Stimulated activated CD8-positive, alpha-beta memory T cell treated with anti-CD3 and anti-CD28 coated beads, Interleukin-15, amount 100 ng/mL, for 4 hours (primary cell): ENCODE measurements at places on chromosomes 5 and 9.

- no peak for DNase-seq
Measured at GRCh38 chr9:5015934-5016333, 30.9 kb downstream of the JAK2 start.

GRCh38 chr5:146758938-146759337, 119.6 kb downstream of the PPP2R2B start:
- no peak for DNase-seq

DNA sequence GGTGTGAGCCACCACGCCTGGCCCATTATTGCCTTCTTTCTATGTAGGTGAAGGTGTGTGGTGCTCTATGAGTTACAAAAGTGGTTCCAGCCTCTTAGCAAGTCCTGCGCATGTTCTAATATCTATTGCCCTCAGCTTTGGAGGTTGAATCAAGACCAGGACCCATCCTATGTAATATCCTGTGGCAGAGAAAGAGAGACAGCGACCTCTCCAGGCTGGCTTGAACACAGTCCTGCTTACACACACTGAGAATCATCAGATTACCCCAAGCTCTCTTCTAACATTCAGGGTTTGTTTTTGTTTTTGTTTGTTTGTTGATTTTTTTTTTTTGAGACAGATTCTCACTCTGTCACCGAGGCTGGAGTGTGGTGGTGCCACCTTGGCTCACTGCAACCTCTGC, 94.7 kb upstream of the OSMR start:
- DNase-seq = no peak

DNA sequence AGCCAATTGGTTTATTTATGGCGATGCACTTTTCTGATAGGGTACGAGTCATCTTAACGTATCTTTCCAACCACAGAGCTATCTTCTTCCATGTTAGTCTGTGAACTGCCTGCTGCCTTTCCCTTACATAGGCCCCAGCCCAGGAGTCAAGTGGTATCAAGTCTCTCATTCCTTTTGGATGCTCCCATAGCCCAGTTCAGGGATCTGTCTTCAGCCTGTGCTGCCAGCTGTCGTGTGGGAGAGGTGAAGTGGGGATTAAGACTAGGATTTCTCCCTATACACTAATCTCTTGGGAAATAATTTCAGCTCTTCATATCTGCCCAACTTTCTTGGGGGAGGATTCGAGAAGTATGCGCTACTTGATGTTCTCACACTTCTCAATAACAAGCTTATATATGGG, 475.7 kb downstream of the EBF1 start:
- DNase-seq = no peak

DNA sequence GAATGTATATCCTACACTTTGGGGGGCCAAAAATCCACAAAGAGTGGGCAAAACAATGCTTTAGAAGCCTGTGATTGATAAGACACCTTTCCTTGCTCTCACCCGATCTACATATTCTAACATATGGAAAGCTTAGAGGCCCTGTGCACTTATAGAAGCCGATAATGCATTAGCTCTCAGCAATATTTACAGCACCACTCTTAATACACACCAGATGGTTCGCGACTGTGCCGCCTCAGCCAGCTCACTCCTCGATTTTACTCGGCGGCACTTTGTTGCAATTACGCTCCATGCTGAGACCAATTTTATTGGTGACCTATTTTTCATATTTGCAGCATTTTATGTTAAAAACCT, 18.8 kb downstream of the NR2F1 start:
- DNase-seq = no peak

GRCh38 chr9:125524583-125525355, 182.2 kb downstream of the MAPKAP1 start:
- DNase-seq = no peak

GRCh38 chr5:178477802-178478201, 112.4 kb downstream of the COL23A1 start:
- no peak for DNase-seq

GRCh38 chr9:132241840-132242620, 80.2 kb downstream of the NTNG2 start:
- DNase-seq = no peak

GRCh38 chr5:124735169-124735858, 11.1 kb downstream of the ZNF608 start:
- no peak for DNase-seq

- DNase-seq = no peak
Measured at GRCh38 chr5:132268769-132269551, 11.5 kb downstream of the PDLIM4 start.

DNA sequence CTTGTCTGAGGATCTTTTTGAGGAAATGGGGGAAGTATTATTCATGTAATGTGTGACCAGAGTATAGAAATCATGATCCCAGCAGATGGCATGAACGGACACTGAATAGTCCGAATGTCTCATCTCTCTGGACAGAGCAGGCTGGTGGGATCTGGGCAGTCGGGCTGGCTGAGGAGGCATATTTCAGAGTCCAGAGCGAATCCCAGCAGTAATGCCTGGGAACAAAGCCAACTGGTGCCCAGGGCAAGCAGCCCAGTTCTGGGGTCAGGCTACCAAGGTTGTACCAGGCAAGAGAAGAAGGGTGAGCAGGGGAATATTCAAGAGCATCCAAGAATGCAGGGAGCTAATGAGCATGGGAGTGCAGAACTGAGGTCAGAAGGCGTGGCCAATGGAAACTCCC, 306.4 kb downstream of the ZSWIM6 start:
- DNase-seq = no peak

DNA sequence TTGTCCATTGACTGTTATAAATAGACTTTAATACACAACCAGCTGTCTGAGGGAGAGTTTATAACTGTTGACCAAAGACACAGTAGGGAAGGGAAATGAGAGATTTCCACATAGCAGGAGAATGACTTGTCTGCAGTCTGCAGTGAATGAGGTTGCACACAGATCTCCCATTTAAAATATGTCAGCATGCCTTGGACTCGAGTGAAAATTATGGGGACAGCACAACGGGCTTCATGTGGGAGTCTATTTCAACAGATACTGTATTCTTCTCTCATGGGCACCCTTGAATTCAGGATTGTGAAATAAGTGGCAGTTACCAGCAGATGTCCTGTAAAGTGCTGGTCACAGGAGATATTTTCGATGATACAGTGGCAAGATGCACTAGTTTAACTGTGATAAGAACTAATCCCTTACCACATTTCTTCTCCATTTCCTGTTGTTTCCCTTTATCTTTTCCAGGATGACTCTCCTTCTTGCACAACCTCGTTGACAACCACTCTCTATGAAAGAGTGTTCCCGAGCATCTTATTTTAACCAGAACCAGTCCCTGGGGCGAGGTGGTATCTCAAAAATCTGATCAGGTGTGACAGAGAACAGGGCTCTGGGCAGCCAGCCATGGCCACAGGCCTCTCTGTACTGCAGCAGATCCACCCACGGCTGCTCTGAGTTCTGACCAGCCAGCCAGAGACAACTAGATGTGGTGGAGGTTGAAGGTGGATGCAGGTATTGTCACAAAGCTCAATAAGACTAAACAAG, 51.5 kb upstream of the MAP3K1 start:
- DNase-seq = no peak

DNA sequence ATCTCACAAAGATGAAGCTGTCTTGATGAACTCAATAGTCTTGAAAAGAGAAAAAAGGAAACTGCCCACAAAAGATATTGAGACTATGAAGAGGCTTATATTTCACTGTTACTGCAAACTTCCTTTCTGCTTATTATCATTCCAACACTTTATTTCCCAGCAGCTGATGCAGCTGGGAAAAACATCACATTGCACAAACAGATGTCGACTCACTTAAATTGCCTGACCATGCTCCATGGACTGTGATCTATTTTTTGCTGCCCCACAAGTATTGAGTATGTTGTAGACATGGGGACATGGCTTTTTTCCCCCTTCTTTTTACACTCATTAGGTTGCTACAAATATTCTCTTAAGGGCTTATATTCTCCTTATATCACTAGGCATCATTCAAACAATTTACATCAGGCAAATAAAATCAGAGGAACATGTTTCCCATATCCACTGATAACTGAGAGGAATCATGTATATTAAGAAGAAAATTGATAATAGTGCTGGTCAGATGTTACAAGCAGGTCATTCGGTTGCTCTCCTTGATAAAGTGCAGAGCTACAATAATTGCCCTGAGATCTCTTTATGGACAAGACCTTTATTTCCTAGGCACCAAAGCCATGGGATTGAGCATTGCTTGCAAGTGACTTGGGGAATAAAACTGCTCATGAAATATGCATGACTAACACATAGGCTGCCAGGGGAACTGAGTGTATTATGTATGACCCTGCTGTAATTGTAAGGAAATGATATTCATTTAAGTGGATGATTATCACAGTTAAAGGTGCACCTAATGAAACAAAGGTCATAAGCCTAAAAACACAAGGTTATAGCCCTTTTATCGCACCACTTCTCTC, 509.9 kb downstream of the ZNF608 start:
- no peak for DNase-seq

GRCh38 chr9:105053209-105053652, 125.3 kb upstream of the ABCA1 start:
- DNase-seq = no peak

- no peak for DNase-seq
Measured at GRCh38 chr9:70901746-70902145, 219.7 kb downstream of the TRPM3 start.

- no peak for DNase-seq
Measured at GRCh38 chr9:70988551-70988950, 132.9 kb downstream of the TRPM3 start.

GRCh38 chr5:157862183-157862851, 3.4 kb upstream of the CLINT1 start:
- DNase-seq = no peak

DNA sequence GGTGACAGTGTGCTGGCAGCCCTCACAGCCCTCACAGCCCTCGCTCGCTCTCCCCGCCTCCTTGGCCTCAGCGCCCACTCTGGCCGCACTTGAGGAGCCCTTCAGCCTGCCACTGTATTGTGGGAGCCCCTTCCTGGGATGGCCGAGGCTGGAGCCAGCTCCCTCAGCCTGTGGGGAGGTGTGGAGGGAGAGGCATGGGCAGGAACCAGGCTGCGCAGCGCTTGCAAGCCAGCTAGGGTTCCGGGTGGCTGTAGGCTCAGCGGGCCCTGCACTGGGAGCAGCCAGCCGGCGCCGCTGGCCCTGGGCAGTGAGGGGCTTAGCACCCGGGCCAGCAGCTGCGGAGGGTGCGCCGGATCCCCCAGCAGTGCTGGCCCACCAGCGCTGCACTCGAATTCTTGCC, 177.0 kb downstream of the MSX2 start:
- DNase-seq = no peak

DNA sequence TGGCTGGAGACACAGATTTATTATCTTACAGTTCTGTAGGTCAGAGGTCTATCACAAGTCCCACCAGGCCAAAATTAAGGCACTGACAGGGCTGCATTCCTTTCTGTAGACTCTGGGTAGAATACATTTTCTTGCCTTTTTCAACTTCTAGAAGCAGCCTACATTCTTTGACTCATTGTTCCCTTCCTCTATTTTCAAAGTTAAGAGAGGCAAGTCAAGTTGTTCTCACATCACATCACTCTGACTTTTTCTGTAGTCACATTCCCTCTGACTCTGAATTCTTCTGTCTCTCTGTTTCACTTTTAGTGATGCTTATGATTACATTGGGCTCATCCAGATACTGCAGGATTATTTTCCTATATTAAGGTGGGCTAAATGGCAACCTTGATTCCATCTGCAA, 119.0 kb downstream of the MELK start:
- no peak for DNase-seq
